Effector CD4-positive, alpha-beta T cell (primary cell): ENCODE measurements at places on chromosomes 5 and 9.

DNA sequence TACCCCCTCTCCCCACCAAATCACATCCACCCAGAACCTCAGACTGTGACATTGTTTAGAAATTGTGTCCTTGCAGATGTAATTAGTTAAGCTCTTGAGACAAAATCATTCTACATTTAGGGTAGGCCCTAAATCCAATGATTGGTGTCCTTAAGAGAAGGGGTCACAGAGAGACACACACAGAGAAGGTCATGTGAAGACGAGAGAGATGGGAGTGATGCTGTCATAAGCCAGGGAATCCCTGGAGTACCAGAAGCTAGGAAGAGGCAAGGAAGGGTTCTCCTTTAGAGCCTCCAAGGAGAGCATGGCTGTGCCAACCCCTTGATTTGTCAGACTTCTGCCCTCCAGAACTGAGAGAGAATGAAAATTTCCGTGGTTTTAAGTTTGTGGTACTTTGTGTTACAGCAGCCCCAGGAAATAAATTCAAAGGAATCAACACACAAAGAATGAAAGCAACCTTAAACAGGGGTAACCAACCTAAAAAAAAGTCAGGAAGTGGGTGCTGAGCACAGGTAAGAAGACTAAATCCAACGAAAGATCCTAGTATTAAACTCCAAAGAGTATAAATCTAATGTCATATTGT lies 33.6 kb downstream of the TIMD4 start:
- no peak for DNase-seq

DNA sequence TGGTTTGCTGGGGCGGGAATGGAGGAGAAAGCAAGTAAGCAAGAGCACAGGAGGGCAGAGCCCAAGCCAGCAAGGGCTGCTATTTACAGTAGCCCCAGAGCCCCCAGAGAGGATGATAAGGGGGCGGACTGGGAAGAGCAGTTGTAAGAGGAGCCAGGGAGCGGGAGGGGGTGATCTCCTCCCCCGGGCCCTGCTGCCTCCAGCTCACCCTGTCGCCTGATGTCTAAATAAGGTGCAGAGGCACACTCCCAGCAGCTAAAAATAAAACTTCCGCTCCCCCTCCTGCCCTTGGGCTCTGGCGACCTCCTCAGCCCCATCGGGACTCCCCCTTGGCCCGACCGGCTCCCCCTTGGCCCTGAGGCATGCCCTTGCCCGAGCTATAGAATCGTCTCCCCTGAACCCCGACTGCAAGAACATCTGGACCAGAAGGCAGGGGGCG lies 14.4 kb upstream of the CCDC69 start:
- DNase-seq, result no peak

DNA sequence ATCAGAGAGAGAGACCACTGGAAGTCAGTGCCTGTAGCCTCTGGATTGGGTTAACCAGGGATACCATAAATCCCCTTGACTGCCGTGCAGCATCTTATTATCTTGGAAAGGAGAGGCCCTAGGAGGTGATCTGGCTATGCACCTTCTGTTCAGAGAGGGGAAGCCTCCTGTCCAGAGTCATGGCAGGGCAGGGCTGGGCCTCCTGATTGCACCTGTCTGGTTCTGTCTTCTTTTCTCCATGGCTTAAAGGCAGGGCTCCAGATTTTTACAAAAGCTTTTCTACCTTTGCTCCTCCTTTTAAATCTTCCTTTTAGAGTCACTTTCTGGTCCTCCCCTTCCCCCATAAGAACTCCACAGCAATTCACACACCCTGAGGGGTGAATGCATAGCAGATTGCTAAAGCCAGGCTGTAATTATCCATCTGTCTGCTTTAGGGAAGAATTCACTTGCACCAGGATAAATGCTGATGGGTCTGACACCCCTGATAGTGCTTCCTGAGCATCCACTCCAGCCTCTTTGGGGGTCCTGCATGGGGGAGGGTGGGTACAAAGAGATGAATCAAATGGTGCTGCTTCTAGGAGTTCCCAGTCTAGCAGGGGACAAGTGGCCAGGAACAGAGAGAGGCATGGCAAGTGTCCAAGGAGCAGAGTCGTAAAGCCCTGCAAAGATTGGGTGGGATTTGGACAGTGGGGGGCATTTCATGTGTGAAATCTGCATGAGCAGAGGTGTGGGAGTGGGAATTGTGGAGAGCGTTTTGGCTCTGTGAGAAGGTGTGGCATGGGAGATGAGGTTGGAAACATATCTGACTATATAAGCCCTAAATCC lies 141.3 kb upstream of the ALDH1B1 start:
- no peak for DNase-seq

DNA sequence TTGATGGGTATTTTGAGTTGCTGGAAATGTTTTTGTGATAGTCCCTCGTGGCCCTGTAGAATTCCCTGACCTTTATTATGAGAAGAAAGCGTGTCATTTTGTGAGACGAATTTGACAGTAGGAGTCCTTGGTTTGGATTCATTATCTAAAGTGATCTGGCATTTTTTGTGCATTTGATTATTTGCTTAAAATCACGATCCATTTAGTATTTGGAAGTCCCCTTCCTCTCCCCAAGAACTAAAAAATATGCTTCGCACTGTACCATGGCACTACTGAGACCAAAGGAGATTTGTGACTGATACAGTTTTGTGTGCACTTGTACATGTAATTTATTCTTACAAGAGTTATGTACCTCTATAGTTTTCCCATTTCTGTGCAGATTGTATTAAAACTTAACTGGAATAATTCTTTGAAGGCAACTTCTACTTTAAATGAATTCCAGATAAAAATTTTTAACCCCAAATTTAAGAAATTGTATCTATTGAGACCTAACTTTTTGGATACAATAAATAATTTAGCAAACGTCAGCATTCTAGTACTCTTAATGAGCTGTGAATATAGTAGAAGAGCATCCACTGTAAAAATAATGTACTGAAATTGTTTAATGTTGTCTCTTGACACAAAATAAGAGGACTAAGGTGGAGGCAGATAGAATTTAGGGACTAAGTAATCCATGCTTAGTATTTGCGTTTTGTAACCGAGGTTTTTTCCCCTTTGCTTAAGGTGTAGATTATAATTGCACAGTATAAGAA lies 2.1 kb downstream of the MAP3K1 start:
- no peak for DNase-seq

GRCh38 chr5:140791089-140791488 lies 3.6 kb upstream of the PCDHA2 start:
- no peak for DNase-seq

GRCh38 chr9:99722877-99723276 lies 98.8 kb upstream of the NR4A3 start:
- DNase-seq, result no peak

- no peak for DNase-seq
These were observed 4.3 kb upstream of the IFNK start for GRCh38 chr9:27519466-27520465.

GRCh38 chr5:69308046-69308553 lies 24.5 kb downstream of the CCDC125 start:
- DNase-seq, result no peak

- no peak for DNase-seq
These were observed at the start of gene PRRT1B for GRCh38 chr9:131545003-131545785. Gene PRRT1B (plus strand): TSS chr9:131545523. CDS start chr9:131545616, 93 bp downstream.

- DNase-seq, result no peak
These were observed 122.8 kb upstream of the PPP1R26 start for GRCh38 chr9:135356796-135357195.

DNA sequence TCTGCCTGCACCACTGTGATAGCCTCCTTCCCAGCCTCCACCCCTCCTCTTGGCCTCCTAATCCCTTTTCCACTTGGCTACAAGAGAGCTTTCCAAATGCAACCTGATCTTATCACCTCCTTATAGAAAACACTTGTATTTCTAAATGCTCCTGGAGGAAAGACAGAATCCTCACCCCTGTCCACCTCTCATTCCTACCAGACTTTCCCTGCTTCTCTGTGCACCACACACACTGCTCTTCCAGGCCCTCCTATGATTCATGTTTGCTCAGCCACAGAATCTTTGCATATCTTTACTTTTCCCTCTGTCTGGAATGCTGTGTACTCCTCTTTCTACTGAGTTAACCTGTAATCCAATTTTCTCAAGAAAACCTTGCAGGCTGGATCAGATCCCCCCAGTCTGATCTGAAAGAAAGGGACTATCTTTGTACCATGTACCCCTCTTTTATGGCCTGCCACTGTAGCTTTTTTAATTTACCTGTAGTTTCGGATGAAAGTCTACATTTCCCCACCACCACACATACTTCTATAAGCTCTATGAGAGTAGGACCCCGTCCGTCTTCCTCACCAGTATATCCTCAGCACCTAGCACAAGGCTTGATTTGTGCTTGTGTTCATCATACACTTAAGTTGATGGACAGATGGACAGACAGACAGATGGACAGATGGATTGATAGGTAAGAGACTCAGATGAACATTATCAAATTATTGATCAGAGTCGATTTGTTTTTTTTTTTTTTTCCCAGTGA lies 95.3 kb downstream of the GALNT10 start:
- DNase-seq, result no peak
